ENCODE measurements at places on chromosomes 2 and 18.

- no peak for DNase-seq
These were observed 256.9 kb downstream of the CDH19 start for GRCh38 chr18:66346833-66347588.

GRCh38 chr2:239813261-239814115, 211.7 kb downstream of the NDUFA10 start:
- DNase-seq: no peak

DNA sequence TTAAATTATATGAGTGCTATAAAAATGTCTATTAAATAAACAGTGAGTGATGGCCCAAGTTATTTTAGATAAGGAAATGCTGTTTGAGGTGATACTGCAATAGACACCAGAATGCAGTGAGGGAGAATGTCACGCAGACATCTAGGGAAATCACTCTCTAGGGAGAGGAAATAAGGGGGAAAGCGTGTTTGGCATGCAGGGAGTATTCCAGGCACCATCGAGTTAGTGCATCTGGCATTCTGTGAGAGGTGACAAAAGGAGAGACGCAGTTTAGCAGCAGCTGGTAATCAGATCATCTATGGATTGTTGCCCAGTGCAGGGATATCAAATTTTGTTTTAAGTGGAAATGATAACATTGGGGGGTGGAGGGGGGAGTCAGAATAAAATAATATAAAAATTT, 175.4 kb upstream of the NETO1 start:
- no peak for DNase-seq

GRCh38 chr2:48415836-48416515, 114.0 kb upstream of the STON1 start:
- no peak for DNase-seq

- DNase-seq: no peak
These were observed 53.3 kb downstream of the CCDC148 start for GRCh38 chr2:158403237-158403636.

GRCh38 chr2:128642821-128643220, 324.2 kb upstream of the HS6ST1 start:
- DNase-seq: no peak

DNA sequence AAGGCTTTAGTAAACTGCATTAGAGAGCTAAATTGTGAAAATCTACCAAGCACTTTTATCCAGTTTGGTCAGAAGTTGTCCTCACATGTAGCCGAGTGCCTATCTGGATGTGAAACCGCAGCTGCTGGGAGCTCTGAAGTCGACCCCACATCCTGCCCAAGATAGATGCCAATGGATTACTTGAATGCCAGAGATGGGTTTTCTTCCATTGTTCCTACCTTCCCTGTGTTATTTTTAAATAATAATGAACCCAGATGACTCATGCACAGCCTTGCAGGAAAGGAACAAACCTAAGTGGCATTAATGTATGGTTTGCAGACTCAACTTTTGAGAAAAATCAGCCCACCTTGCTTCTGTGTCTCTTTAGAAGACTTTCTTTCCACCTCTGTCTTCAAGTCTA, 408.5 kb downstream of the FBXO15 start:
- no peak for DNase-seq

DNA sequence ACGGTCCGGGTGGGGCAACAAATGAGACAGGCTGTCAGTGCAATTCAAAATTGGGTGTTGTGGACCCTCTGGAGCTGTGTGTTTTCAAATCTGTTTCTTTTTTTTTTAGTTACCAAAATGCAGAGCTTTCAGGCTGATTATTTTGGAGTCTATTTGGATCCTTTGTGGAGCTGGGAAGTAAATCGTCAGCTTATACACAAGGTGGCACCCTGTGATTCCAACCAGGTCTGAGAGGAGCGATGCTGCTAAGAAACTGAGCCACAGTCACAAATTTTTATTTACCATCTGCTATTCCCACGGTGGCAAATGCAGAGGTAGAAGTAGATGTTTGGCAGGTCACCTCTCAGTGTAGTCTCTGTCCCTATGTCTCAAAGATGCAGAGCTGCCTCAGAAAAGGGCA, 3.8 kb upstream of the EPC2 start:
- peak; percentile 25 for DNase-seq

DNA sequence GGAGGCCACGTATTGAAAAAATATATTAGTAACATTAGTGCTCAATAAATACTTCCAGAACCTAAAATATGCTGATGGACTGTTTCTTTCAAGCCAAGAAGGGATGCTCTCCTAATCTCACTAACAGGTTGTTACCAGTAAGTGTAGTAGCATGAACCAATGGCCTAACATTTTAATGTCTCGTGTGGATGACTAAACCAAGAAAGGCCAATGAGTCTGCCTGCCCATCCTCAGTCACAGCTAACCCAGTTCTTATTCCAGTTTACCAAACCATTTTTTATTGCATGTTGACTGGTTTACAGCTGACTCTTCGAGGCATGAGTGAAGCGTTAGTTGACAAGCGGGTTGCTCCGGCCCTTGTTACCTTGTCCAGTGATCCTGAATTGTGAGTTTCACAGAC, 45.1 kb upstream of the TNFRSF11A start:
- no peak for DNase-seq

All from fibroblast of skin of abdomen (primary cell).